Frontal cortex (tissue), 4 donors: ENCODE measurements at places on chromosomes 13 and 19. TPM values are rescaled to one million over a fixed set of nuclear protein-coding genes. Genes with fewer than 3 reads are reported as not detected.

Gene KLHL1
- 70.9 TPM for total RNA-seq

Gene PNPLA6
- total RNA-seq, result 45.2 TPM

Gene FGF22
- under 0.01 TPM for total RNA-seq

Gene DENND1C
- total RNA-seq, result not detected

Gene CD37
- total RNA-seq, result 0.82 TPM

Gene RPS16
- 59.1 TPM for total RNA-seq

DNA sequence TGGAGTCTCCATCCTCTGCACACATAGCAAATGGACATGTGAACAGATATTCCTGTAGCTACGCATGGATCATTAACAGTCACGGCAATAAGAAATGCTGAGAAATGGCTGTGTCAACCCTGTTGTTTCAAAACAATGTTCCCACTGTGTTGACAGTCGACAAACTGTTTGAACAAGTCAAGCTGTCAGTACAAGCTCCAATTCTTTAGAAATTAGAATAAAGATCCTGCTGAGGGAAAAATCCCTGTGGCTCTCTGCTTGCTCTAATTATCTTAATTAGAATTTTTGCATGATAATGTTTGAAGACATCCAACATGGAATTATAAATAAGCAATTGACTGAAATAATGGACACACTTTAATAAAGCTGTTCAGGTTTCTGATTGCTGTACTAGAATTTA lies 37.9 kb upstream of the CPB2 start:
- no peak for DNase-seq

DNA sequence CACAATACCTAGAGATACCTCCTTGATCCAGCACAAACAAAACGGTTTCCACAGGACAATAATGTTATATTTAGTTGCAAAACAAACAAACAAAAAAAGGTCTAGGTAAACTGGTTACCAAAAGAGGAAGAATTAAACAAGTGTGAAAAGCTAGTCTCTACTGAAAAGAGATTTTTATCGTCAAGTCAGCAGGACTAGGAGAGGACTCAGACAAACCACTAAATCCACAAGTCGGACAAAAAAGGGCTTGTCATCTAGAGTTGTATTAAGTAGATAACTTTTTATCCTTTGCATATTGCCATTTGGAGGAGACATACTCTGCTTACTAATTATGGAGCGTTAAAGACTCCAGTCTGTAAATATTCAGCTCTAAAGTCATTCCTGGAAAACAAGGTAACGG lies 9.9 kb upstream of the KPNA3 start:
- no peak for DNase-seq

- no peak for DNase-seq
Measured at GRCh38 chr13:44930963-44931623, 58.2 kb downstream of the NUFIP1 start.

- DNase-seq, result no peak
Measured at GRCh38 chr19:40141551-40141950, 49.7 kb upstream of the MAP3K10 start.

DNA sequence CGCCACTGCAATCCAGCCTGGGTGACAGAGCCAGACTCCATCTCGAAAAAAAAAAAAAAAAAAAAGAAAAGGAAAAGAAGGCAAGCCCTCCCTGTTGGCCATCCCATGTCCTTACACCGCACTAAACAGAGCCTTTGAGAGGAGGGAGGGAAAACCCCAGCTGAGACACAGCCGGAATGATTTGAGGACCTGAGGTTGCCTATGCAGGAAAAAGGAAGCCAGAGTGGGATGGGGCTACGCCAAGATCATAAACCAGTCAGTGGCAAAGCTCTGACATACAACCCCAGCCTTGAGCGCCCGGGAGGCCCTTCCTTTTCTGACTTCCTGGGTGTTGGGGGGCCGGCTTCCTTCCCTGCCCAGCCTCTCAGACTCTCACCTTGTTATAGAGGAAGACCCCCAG lies 12.5 kb upstream of the CHERP start:
- DNase-seq, result no peak

- no peak for DNase-seq
Measured at GRCh38 chr13:42275506-42275905, 3.6 kb downstream of the AKAP11 start.

DNA sequence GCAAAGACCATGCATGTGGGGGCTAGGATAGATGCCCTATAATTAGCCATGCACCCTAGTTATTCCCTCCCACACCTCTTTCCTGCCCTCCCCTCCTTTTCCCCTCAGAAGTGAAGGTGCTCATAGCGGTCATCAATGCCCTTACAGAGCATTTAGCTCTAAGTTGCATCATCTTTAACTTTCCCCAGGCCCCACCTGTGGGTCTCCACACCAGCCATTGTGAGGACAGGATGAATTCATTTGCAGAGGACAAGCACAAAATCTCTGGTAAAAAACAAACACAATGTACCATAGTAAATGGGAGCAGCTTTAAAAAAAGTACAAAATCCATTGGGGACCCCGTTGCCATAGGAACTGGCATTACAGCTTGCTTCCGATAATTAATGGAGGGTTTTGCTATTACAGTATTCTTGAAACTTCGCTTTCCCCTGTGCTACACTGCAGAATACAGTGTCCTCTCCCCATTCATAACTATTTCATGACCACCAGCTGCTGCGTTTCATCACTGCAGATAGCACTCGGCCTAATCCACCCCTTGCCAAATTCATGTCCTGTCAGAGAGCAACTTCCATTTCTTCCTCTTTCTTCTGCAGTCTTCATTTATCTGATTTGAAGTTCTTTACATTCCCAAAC lies 110.5 kb downstream of the ZDHHC20 start:
- DNase-seq, result no peak

GRCh38 chr13:83065108-83065507 lies 817.2 kb downstream of the SLITRK1 start:
- no peak for DNase-seq

DNA sequence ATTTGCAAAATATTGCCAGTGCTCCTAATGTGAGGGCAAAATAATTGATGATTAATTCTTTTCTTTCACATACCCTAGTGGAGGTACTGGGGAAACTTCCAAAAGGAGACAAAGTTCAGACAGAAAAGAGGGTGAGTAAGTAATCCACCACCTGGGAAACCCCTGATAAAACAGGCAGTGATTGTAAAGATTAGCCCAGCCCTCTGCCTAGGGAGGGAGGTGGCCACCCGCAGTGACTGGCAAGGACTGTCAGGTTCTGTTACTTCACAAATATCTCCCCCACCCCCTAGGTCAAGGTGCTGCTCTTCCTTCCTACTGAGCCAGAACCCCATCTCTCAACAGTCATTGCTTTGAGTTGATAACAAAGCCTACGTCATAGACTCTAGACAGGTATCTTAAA lies 239.7 kb downstream of the DNAJC15 start:
- DNase-seq, result no peak

DNA sequence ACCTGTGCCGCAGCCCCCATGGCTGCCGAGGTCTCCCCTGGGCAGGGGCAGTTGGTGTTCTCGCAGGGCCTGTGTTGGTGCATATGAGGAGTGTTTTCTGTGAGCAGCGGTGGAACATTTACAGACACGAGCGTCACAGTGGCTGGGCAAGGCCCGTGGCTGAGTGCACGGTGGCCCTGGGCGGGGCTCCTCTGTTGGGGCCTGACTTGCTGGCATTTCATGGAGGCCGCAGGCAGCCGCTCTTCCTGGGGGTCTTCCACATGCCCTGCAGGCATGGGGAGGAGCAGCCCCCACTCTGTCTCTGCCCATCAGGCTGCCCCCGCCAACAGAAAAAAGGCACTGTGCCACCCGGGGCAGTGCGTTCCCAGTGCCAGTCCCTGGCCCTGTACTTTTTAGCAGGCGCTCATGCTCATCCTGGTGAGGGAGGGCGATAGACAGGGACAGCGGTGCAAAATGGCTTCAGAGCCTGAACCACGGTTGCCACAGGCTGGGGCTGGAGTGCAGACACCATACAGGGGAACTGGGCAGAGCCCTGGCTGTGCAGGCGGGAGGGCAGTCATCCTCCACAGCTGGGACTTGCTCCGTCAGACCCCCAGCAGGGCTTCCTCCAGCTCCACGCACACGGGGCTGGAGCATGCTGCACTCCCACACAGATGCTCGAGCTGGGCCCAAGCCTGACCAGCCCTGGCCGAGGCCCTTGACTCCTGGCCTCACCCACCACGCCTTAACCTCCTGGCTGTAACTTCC lies 23.5 kb downstream of the TFDP1 start:
- no peak for DNase-seq

DNA sequence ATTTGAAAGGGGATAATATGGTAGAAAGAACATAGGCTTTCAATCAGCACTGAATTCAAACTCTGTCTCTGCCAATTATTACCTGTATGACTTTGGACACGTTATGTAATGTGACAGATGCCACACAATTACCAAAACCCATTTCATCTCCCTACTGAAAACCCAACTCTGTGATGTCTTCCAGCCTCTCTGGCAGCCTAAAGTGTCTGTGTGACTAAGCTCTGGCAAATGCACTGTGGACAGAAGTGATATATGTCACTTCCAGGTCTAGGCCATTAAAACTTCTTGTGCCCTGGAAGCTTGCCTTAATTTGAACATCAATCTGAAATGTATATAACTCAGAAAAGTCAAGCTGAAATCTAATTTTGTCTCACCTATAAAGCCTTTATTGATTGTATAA lies 552.0 kb downstream of the RFC3 start:
- DNase-seq, result no peak

DNA sequence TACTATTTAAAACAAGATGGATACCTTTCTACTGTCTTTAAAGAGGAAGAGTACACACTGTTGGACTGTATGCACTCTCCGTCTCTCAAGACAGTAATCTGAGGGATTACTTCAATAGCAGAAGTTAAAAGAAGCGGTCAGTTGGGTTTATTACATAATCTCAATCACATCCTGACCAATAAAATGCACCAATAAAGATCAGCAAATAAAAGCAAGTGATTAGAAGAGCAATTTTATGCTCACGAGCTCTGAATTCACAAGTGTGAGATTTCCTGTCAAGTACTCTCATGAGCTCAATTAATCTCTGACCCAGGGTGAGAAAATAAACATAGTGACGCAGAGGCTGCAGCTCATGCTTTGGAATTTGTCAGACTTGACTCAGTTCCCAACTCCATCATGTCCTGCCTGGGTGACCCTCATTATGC lies 12.2 kb downstream of the ABCC4 start:
- DNase-seq, result no peak

DNA sequence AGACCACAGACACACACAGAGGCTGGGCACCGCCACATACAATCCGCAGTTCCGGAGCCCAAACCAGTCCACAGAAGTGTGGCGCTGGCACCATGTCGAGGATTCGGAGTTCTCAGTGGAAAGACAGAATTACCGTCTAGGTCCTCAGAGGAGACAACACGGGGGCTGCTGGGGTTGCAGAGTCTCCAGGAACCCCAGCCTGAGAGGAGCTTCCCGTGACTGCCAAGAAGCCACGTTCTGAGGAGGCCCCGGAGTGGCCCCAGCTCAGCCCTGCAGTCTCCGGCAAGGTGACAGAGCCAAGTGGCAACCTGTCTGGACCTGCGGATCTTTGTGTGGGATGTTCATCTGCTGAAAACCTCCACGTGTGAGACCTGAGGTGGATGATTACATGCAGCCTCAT lies 7.3 kb upstream of the ADPRHL1 start:
- DNase-seq, result no peak

DNA sequence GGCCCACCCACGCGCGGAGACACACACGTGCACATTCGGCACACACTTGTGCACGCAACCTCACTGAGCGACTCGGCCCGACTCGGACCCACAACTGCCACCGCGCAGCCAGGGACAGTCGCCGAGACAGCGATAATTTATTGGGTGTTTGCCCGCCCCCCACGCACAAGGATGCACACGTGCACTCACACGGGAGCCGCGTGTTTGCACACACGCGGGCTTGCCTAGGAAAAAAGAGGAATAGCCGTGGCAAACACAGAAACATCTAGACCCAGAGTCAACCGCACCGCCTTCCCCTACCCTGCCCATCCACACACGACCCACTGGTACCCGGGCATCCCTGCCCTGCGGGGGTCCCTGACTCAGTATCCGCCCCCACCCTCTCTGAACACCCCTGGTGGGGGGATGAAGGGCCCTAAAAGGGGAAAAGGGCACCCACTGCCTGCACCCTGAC lies 1.1 kb upstream of the SSBP4 start:
- no peak for DNase-seq

DNA sequence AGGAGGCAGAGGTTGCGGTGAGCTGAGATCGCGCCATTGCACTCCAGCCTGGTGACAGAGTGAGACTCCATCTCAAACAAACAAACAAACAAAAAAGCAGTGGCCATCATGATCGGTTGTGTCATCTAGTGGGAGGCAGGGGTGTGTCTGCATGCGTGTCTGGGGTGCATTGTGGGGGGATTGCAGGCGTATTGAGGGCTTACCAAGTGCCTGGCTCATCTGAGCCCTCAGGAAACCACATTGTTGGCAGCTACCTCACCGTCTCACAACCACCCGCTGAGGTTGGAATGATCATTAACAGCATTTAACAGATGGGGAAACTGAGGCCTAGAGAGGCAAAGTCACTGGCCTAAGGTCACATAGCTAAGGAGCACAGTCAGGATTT lies 30.5 kb downstream of the NFIC start:
- no peak for DNase-seq

- DNase-seq, result no peak
Measured at GRCh38 chr19:35498220-35498619, 8.0 kb upstream of the KRTDAP start.

DNA sequence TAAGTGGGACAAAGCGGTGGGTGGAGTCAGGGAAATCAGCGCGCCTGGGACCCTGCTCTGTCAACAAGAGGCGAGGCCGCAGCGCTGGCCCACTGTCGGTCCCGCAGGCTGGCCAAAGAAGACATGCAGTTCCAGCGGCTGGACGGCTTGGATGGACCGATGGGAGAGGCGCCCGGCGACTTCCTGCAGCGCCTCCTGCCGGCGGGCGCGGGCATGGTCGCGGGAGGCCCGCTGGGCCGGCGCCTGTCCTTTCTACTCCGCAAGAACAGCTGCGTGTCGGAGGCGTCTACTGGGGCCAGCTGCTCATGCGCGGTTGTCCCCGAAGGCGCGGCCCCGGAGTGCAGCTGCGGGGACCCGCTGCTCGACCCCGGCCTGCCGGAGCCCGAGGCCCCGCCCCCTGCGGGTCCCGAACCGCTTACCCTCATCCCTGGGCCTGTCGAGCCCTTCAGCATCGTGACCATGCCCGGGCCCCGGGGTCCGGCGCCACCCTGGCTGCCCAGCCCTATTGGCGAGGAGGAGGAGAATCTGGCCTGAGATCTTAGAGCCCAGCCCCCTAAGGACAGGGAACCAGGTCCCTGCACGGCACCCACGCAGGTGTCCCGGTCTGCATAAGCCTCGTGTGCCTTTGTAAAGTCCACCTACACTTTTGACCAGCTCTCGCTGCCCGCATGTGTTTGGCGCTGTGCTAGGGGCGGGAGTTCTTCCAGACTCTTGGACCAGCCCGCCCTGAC lies 6.1 kb downstream of the BEST2 start:
- peak; percentile 77 for DNase-seq

- DNase-seq, result no peak
Measured at GRCh38 chr19:42197375-42197817, 20.1 kb downstream of the DEDD2 start.

DNA sequence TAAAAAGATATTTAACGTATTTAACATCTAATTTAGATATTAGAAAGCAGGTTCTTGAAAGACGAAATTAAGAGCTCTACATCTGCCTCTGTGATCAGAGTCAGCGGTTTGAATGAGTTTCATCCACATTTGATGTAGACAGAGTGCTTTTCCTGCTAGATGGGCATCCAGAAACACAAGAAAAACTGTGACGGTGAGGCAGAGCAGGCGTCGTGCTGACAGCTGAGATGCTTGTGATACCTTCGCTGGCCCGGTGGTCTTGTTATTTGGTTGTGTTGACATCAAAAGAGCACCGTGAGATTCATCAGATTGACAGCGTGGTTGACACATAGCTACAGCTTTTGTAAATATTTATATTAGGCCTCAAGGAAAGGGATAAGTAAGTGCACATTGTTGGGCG lies 399.1 kb downstream of the GPC5 start:
- DNase-seq, result no peak
